Activated naive CD4-positive, alpha-beta T cell treated with anti-CD3 and anti-CD28 coated beads for 36 hours (primary cell): ENCODE measurements at places on chromosomes 4 and X.

DNA sequence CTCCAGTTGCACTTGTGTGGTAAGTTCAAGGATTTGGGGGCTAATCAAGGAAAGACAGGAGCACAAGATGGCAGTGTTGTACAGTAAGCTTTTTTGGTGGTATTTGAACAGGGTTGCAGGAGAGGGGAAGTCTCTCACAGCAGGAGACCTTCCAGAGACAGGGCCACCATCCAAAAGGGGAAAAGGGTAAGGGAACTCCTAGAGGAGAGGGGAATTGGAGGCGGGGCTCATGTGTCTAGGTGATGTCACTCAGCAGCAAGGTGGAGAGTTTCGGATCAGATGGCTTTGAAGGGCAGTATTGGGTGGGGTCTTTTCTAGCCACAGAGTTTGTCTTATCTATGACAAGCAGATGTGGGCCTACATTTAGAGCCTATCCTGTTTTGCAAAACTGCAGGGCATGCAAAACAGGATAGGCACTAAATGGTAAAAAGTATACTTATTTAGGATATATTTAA, 13.4 kb upstream of the RNF175 start:
- no peak for DNase-seq

- no peak for DNase-seq
These were observed 65.1 kb upstream of the DIAPH2 start for GRCh38 chrX:96619588-96619987.

GRCh38 chr4:96312046-96312685, 472.3 kb downstream of the PDHA2 start:
- no peak for DNase-seq

GRCh38 chr4:14217401-14217800, 589.9 kb upstream of the BOD1L1 start:
- DNase-seq: no peak

DNA sequence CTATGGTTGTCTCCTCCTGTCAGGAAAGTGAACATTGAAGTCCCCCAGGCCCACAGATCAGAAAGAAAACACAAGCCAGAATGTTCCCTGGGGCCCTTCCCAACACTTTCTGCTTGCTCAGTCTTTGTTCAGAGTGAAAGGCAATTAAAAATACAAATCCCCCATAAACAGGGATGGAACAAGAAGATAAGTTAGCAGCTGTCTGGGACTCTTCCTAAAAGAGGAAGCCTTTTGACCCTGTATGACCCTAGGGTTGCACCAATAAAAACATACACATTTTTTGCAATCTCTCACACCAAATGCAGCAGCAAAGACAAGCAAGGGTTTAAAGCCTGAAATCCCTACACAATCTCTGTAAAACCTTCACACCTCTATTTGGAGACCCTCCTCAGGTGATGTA, 22.6 kb downstream of the IRF2 start:
- no peak for DNase-seq

GRCh38 chr4:26130841-26131432, 189.9 kb upstream of the RBPJ start:
- DNase-seq: no peak

DNA sequence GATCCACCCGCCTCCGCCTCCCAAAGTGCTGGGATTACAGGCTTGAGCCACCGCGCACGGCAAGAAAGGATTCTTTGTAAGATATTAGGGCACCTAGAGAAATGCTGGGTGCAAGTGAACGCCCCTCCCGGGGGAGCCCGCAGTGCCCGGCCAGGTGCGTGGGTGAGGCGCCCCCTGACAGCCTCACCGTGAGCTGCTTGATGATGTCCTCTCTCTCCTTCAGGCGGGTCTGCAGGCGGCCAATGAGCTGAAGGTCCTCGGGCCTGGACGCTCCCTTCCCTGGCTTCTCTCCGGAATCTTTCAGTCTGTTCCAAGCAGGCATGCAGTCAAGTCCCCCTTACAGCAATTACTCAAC, 21.9 kb downstream of the MED28 start:
- DNase-seq: no peak

DNA sequence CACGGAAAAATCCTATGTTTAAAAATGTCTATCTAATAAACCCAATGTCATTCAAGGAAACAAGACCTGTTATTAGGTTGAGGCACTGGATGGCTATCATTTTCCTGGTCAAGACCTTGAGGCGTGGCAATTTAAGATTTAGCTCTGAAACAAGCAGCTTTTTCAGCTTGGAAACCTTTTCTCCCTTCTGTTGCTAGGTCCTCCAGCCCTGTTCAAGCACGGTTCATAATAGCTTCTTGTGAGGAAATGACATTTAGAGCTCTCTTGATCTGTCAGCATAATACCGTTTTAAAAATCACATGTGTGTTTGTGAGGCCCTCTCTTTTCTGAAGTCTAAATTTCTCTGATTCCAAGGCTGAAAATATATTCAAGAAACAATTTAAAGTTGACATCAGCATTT, 133.6 kb upstream of the GRPR start:
- DNase-seq: no peak

DNA sequence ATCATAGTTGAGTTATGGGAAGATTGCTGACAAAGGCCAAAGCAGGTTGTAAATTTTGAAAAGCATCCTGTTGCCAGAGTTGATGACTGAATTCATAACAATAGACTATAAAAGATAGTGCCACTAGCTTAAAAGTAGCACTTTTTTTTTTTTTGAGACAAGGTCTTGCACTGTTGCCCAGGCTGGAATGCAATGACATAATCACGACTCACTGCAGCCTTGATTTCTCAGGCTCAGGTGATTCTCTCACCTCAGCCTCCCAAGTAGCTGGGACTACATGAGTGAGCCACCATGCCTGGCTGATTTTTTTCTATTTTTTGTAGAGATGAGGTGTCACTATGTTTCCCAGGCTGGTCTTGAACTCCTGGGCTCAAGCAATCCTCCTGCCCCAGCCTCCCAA, 122.7 kb downstream of the SPOCK3 start:
- DNase-seq: no peak

GRCh38 chr4:126046081-126046614, 731.4 kb downstream of the FAT4 start:
- no peak for DNase-seq

- DNase-seq: no peak
These were observed 107.0 kb downstream of the OR13H1 start for GRCh38 chrX:131650637-131651410.

GRCh38 chr4:83334425-83335241, at the start of gene HPSE:
HPSE (minus strand) TSS chr4:83334848; CDS start chr4:83334782, 66 bp downstream.
- peak; percentile 81 for DNase-seq

GRCh38 chr4:75561789-75562188, 5.9 kb downstream of the ODAPH start:
- no peak for DNase-seq

- peak; percentile 23 for DNase-seq
These were observed 54.2 kb downstream of the TMA16 start for GRCh38 chr4:163548481-163549243.

DNA sequence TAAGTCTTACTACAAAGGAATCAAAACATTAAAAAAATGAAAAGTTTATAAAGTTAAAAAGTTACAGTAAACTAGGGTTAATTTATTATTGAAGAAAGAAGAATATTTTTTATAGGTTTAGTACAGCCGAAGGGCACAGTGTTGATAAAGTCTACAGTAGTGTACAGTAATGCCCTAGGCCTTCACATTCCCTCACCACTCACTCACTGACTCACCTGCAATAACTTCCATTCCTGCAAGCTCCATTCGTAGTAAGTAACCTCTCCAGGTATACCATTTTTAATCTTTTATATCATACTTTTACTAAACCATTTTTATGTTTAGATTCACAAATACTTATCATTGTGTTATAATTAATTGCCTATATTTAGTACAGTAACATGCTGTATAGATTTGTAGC, 307.5 kb upstream of the FAM241A start:
- no peak for DNase-seq
